ENCODE measurements at places on chromosomes 13 and 19. TPM values are rescaled to one million over a fixed set of nuclear protein-coding genes. Genes with fewer than 3 reads are reported as not detected.
A peak's percentile ranks its signal among the peaks of the same experiment; 100 is the strongest.

CEACAM19 gene
- total RNA-seq: 3.1 TPM

SPC24 gene
- total RNA-seq: 3.9 TPM

ZNF528 gene
- total RNA-seq: 21.3 TPM

KLK14 gene
- total RNA-seq: not detected

TMEM259 gene
- total RNA-seq: 57.8 TPM

OR10H1 gene
- total RNA-seq: not detected

CYP2A7 gene
- total RNA-seq: not detected

ALOX5AP gene
- not detected for total RNA-seq

SPRED3 gene
- total RNA-seq: 1.5 TPM

- peaks cover 15% of the 10 kb centered on the region for H3K36me3 ChIP-seq
- no peak for DNase-seq
- no peak overlapping the region for H3K4me3 ChIP-seq
- no peaks in the 10 kb centered on the region for H3K27me3 ChIP-seq
- no peaks in the 10 kb centered on the region for H3K4me1 ChIP-seq
Observed at GRCh38 chr13:95209109-95209508, 92.1 kb downstream of the ABCC4 start.

- peak overlapping the region; percentile 35 for H3K27ac ChIP-seq
- no peaks in the 10 kb centered on the region for H3K27me3 ChIP-seq
- H3K36me3 ChIP-seq: no peaks in the 10 kb centered on the region
Observed at GRCh38 chr19:39845584-39845932, 621 bp downstream of the FBL start.

- H3K36me3 ChIP-seq: no peaks in the 10 kb centered on the region
- H3K4me3 ChIP-seq: no peak overlapping the region
- DNase-seq: no peak
- H3K27ac ChIP-seq: no peak overlapping the region
- no peaks in the 10 kb centered on the region for H3K27me3 ChIP-seq
Observed at GRCh38 chr19:37986048-37986750, 79.2 kb downstream of the SIPA1L3 start.

GRCh38 chr19:18397242-18398202 lies at the start of gene LRRC25:
Gene LRRC25, minus strand, starts transcription at chr19:18397622. Its CDS starts 659 bp downstream, at chr19:18396963.
- H3K36me3 ChIP-seq: no peaks in the 10 kb centered on the region
- no peak within 1 kb of the TSS for H3K27ac ChIP-seq
- H3K4me1 ChIP-seq: peaks cover 12% of the 10 kb centered on the region
- H3K4me3 ChIP-seq: no peak within 1 kb of the TSS
- H3K27me3 ChIP-seq: no peaks in the 10 kb centered on the region

DNA sequence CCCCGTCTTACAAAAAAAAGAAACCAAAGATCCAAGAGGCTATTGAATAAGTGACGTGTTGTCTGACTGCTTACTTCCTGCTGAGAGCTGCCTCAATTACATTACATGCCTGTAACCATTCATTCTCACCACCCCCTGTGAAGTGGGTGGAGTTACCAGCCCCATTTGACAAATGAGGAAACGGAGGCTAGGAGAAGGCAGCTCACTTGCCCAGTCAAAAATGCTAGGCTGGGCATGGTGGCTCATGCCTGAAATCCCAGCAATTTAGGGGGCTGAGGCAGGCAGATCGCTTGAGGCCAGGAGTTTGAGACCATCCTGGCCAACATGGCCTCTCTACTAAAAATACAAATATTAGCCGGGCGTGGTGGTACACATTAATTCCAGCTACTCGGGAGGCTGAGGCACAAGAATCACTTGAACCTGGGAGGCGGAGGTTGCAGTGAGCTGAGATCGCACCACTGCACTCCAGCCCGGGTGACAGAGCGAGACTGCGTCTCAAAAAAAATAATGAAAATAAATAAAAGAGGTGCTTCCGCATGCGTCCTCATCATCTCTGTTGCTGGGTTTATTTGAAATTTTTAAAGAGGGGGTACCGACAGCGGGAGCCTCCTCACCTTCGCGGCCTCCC lies 499 bp downstream of the LSM7 start:
- peaks cover 13% of the 10 kb centered on the region for H3K36me3 ChIP-seq
- H3K4me1 ChIP-seq: peaks cover 5% of the 10 kb centered on the region

GRCh38 chr19:54201172-54201701 lies 579 bp downstream of the RPS9 start:
- H3K4me1 ChIP-seq: peaks cover 12% of the 10 kb centered on the region
- peak overlapping the region; percentile 70 for H3K4me3 ChIP-seq
- H3K27ac ChIP-seq: peak overlapping the region; percentile 97
- H3K27me3 ChIP-seq: no peaks in the 10 kb centered on the region

- H3K27me3 ChIP-seq: no peaks in the 10 kb centered on the region
- no peak for DNase-seq
- no peaks in the 10 kb centered on the region for H3K4me1 ChIP-seq
- no peak overlapping the region for H3K4me3 ChIP-seq
- H3K27ac ChIP-seq: no peak overlapping the region
- H3K36me3 ChIP-seq: peaks cover 11% of the 10 kb centered on the region
Observed at GRCh38 chr19:4952945-4953344, 16.0 kb upstream of the KDM4B start.

GRCh38 chr19:35049456-35049855 lies 7.9 kb downstream of the HPN start:
- no peak overlapping the region for H3K4me3 ChIP-seq
- no peaks in the 10 kb centered on the region for H3K27me3 ChIP-seq
- no peaks in the 10 kb centered on the region for H3K36me3 ChIP-seq
- H3K27ac ChIP-seq: no peak overlapping the region
- no peaks in the 10 kb centered on the region for H3K4me1 ChIP-seq

GRCh38 chr13:74979703-74980102 lies 502.3 kb downstream of the TBC1D4 start:
- H3K36me3 ChIP-seq: no peaks in the 10 kb centered on the region
- DNase-seq: no peak
- H3K27ac ChIP-seq: no peak overlapping the region
- no peaks in the 10 kb centered on the region for H3K27me3 ChIP-seq
